ENCODE measurements at places on chromosomes 6 and 20.

DNA sequence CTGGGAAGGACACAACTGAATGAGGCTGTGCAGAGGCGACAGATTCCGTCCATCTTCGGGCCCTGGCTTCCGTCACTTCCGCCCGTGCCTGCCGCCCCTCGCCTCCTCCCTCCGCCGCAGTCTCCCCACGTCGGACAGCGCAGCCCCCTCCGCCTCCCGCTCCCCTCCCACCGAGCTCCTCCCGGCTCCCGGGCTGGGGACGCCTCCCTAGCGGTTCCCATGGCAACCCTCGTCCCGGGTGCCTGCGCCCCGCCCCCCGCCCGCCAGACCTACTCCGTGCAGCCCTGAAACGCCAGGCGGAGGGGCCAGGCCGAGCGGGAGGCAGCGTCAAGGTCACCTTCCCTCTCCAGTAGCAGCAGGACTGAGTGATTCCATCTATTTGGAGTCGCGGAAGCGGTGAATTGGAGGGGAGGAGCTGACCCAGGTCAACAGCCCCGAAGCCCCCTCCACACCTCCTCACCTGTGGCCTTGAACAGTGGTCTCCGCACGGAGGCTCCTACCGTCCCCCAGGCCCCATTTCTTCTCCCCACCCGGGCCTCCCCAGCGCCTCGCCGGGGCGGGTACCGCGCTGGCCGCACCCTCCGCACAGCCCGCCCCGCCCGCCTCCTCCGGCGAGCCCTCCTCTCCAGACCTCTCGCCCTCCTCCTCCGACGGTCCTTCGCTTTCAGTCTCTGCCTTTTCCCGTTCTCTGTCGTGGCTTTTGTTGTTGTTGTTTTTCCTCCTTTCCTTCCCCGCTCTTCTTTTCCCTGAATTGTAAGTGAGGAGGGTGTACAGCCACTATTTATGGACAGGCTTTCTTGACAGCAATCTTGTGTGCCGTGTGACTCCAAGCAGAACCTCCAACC is 951 bp downstream of the NRSN2 start:
- peak; percentile 70 for DNase-seq

GRCh38 chr6:138446821-138447220 is 42.8 kb downstream of the HEBP2 start:
- DNase-seq, result no peak

DNA sequence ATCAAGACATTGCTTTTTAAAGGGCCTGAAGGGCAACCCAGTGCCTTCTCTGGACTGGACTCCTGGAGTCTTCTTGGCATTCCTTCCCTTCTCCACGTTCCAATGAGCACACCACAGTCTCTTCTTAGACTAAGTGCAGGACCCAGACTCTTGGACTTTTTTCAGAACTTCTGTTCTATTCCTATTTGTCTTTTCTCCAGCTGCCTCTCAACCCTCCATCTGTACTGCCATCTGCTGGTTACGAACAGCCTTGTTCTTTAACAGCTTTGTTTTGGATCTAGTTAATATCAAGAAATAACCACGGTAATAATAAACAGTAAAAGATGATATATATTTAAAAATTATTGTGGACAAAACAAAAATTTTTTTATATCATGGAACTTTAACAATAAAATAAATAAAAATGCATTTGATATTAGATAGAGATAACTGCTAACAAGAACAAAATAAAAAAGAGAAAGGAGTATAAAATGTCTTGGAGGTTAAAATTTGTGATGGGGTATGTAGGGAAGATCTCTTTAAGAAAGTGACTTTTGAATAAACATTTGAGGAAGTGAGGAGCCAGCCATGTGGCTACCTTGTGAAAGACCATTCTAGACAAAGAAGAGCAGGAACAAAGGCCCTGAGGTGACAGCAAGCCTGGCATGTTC is 105.1 kb upstream of the HCRTR2 start:
- DNase-seq, result no peak

- DNase-seq, result peak; percentile 66
Measured at GRCh38 chr6:149750136-149750609, 632 bp downstream of the PCMT1 start.

- no peak for DNase-seq
Measured at GRCh38 chr6:137731600-137731959, 135.5 kb upstream of the TNFAIP3 start.

DNA sequence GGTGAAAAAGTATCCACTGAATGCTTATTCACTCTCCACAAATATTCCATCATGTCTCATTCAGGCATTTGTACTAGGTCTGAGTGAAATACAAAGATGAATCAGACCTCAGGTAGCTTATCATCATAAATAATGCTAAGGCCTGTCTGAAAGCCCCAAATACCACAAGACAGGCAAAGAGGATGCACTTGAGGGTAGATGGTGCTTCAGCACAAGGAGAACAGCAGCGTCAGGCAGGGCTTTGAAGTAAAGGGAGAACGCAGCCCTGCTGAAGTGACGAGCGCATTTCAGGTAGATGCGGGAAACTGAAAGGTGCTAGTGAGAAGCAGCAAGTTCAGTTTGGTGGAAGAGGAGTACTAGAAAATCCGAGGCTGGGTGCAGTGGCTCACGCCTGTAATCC is 38.7 kb downstream of the MAP3K5 start:
- peak; percentile 66 for DNase-seq

DNA sequence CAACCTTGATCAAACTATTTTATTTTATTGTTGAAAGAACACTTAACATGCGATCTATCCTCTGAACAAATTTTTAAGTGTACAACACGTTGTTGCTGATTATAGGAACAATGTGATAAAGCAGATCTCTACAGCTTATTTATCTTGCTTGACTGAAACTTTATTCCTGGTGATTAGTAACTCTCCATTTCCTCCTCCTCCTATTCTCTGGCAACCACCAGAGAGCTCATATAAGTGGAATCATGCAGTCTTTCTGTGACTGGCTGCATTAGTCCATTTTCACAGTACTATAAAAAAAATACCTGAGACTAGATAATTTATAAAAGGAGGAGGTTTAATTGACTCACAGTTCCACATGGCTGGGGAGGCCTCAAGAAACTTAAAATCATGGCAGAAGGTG is 218.1 kb downstream of the LRFN2 start:
- DNase-seq, result no peak

DNA sequence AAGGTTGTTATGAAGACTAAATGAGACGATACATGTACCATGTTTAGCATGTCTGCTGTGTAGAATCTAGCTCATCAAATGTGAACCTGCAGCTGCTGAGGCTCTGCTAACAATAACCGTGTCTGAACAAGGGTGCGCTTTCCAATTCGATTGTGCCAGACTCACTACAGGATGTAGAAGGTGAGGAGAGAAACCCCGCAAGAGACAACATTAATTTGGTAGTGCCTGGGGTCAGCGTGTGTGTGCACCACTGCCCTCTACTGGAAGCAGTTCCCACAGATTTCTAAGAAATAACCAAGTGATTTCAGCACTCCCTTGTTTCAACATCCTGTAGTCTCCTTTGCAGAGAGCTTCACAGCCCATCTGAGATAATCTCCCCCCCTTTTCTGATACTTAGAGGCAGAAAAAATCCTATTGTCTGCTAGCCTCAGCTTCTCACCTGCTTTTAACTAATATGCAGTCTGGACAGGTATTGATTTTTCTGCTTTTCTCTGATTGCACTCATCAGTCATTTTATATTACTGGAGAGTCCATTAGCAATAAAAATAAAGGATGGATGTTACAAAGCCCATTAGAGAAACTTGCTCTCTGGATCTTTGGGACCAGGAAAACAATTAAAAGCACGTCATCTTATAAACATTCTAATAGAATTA is 96.7 kb upstream of the BACH2 start:
- peak; percentile 72 for DNase-seq

- DNase-seq, result no peak
Measured at GRCh38 chr6:36979347-36979742, 6.7 kb downstream of the MTCH1 start.
